ENCODE measurements at places on chromosomes 11 and 22. TPM values are rescaled to one million over a fixed set of nuclear protein-coding genes. Genes with fewer than 3 reads are reported as not detected.

The HIPK3 gene
- total RNA-seq = 33.1 TPM

The SLC22A9 gene
- total RNA-seq = not detected

The GPR83 gene
- total RNA-seq = 0.03 TPM

The EHD1 gene
- 39.7 TPM for total RNA-seq

DNA sequence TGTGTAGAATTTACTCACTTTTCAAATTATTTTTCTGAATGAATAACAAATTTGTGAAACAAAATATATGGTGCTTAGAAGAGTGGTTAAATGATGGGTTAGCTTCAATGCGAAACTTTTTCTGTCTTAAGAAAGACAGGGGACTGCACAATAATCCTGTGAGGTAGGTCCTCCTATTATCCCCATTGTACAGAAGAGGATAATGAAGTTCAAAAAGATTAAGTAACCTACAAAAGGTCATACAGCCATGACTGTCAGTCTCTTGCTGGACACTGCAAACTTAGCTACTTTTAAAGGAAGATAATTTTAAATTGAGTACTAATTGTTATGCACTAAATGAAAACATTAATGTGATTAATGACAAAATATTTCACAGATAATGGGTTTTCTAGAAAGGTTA is 5.0 kb downstream of the OOSP3 start:
- no peak overlapping the region for H3K4me3 ChIP-seq
- no peak for DNase-seq
- no peaks in the 10 kb centered on the region for H3K27me3 ChIP-seq
- no peak overlapping the region for H3K27ac ChIP-seq
- no peaks in the 10 kb centered on the region for H3K4me1 ChIP-seq
